ENCODE measurements at places on chromosomes 3 and 15.

DNA sequence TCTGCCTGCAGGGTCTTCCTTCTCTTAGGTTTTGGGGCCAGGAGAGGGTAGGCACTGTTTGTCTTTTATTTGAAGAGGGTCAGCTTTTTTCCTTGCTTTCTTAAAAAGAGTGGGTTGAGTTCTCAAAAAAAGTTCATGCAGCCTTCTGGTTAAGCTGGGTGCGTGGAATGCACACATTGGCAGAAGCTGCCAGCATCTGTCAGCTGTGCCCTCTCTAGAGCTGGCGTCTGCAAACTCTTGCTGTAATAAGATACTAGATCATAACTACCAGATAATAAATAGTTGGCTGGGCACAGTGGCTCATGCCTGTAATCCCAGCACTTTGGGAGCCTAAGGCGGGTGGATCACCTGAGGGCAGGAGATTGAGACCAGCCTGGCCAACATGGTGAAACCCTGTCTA, 373.4 kb downstream of the OCA2 start:
- DNase-seq: no peak

GRCh38 chr3:37902674-37903073, 41.0 kb downstream of the CTDSPL start:
- no peak for DNase-seq

DNA sequence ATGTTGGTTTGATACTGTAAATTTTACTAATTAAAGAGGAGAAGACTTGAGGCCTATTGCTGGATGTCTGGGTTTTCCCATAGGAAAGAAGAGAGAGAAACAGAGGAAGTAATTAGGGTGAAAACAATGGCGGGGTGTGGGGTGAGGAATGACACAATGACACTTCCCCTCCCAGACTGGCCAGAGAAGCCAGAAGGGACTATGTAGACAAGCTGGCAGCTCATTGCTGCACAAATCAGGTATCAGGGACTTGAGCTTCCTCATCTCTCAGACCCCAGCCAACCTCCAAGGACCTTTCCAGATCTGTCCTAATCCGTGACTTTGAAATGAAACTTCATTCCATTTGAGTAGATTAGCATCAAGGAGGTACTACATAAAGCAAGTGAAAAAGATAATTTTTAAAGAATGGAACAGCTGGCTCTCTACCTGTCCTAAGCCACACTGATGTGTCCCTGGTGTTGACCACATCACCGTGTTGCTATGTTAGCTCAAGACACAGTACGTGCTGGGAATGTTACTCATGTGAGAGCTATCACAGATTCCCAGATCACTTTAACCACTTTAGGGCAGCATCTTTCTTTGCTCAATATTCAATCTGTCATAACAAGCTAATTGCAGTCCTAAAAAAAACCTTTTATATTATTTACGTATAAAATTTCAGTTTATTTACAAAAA, 22.2 kb downstream of the TMEM212 start:
- DNase-seq: no peak

DNA sequence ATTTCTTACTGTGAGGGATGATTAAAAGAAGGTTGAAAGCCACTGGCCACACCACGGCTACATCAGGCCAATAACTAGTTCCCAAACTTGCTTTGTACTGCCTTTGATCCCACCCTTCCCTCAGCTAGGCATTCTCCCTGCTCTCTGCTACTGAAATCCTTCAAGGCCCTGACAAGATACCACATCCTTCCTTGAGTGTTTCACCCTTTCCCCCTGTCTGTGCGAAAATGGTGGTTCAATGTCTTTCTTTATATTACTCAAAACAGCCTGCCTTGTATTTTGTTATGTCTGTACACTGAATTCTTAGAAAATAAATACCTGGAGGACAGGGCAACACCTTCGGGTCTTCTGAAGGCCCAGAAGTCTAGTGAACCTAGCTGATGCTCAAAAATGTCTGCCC, 932 bp upstream of the VPS8 start:
- no peak for DNase-seq

- no peak for DNase-seq
These were observed 67.1 kb downstream of the SMARCC1 start for GRCh38 chr3:47714606-47715005.
